Lower lobe of right lung (tissue), 2 donors: ENCODE measurements at places on chromosomes 12 and 14. TPM values are rescaled to one million over a fixed set of nuclear protein-coding genes. Genes with fewer than 3 reads are reported as not detected.

KCNJ8 gene
- 12.8 TPM for total RNA-seq

TCL1B gene
- total RNA-seq, result not detected

PLXNC1 gene
- total RNA-seq, result 28.0 TPM

NPFF gene
- total RNA-seq, result not detected

AGAP2 gene
- 5.7 TPM for total RNA-seq

NKX2-1 gene
- total RNA-seq, result 180 TPM

SUDS3 gene
- total RNA-seq, result 28.5 TPM

SYNE3 gene
- total RNA-seq, result 22.4 TPM

NINJ2 gene
- 18.1 TPM for total RNA-seq

NANOG gene
- total RNA-seq, result not detected

NKX2-8 gene
- 1.2 TPM for total RNA-seq

USP15 gene
- total RNA-seq, result 91.9 TPM

ARL6IP4 gene
- total RNA-seq, result 139 TPM

AICDA gene
- total RNA-seq, result 0.77 TPM

RNU4-1 gene
- 2,881 TPM for total RNA-seq
